ENCODE measurements at places on chromosomes 1 and 21.

DNA sequence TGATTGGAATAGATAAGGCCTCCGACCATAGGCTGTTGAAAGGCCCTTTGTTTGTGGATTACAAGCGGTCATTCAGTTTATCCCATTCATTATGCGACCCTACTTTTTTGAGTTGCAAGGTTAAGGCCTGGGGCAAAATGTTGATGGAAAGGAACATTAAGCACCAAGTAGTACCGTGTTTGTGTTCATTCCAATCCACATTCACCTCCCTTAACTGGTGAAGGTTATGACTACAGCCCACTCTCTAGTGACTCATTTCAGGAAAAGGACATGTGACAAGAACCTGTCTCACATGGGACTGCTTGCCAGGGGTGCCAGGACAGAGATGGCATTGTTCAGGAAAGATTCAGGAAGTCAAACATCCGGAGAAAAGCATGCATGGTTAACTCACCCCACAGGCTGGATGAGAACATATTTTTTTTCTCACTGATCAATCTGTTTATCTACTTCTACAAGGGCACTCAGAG lies 81.6 kb downstream of the CD58 start:
- peak; percentile 83 for DNase-seq

GRCh38 chr21:36994501-36995158 lies 11.9 kb upstream of the RIPPLY3 start:
- no peak for DNase-seq

GRCh38 chr1:225481738-225482137 lies 53.9 kb upstream of the LBR start:
- DNase-seq, result no peak

DNA sequence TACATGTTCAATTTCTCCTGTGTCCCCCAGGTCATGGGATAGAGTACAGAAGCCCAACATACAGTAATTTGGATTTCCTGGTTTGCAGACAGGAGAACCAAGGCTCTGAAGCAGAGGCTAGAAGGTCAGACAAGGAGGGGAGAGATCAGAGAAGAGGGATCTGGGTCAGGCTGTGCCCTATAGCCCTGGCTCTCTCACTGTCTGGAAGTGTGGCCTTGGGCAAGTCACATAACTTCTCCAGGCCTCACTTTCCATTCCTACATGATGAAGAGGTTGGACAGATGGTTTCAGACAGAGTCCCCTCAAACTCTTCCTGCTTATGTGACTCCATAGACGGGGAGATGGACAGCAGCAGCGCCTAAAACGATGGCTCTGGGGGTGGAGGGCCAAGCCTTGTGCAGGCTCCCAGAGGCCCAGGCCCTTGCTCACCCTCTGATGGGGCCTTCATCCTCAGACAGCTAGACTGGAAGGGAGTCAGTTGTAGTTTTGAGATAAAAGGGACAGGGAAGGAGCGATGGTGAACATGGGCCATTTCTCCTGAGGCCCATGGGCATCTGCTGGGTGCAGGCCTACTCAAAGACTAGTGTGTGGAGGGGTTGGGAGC lies 2.9 kb downstream of the TRIM62 start:
- no peak for DNase-seq

DNA sequence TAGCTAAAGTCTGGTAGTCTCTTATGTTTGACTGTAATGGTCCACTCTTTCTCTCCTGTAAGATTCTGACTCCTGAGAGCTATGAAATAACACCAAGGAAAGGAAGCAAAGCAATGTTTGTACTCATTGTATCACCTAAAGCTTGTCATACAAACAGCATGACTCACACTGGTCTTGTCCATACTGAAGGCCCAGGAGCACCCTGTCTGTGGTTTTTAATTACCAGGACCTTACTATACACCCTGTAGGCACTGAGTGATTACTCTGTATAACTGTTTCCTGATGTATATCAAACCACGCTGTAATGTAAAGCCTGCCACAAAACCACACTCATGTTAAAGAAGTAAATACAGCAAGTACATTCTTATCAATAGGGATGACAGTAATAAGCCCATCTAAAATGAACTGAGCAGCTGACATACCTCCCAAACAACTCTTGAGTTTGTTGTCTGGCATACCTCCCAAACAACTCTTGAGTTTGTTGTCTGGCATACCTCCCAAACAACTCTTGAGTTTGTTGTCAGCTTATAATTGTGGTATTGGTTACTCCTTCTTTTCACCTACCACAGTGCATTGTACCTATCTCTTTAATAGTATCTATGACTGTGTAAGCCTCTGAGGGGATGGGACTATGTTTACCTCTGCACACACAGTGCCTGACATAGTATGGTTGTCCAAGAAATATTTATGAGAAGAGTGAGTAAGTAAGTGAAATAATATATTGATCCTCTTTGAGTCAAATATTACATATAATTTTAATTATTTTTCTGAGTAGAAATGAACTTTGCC lies 11.6 kb upstream of the TNFSF18 start:
- DNase-seq, result peak; percentile 93

DNA sequence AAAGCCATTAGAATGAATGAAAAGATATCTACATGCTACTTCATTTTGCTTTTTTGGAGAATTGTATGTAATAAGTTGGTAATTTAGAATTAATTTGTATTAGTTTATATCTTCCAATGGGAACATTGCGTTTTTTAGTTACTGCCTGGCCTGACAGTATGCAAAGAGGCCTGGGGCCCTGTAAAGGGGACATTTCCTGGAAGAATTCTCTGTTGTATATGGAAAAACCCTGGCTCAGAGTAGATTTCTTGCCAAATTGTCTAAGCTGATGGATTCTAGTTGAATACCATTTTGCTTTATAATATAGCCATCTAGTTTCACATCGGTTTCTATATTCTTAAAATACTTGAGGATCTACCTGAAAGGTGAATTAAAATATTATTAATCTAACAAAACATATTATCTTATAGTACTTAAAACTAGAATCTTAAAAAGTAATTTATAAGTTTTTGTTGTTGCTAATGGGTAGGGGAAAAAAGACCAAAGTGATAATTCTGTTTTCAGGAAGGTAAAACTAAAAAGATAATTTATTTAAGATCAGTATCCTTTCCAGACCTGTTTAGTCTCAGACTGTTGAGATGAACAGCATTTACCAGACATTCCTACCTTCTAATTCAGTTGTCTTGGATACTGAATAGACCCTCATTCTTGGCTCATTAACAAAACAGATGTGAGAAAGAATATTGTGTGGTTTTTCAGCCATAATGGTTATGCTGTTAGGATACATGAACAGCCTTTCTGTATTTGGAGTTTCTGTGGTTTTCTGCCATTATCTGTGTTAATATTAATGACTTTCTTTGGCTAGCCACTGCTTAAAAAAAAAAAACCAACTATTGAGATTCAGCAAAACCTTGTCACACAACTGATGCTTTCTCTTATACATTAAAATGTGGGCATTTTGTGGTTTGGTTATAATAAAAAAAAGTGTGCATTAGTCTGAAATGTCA lies 4.8 kb downstream of the AGO3 start:
- no peak for DNase-seq

DNA sequence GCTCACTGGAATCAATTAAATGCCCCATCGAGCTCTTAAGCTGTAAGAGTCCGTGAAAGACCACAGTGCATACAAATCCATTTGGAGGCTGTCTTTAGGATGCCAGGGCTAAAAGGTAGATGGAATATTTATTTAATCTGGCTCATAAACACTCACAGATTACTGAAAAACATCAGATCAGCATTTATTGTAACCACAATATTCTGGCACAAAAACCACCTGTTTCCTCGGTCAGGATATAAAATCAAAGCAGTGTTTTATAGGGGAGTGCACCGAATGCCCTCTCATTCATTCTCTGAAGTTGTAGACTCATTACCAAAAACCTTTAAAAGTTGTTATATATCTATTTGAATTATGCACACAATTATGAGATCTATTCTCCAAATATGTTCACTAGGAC lies 500.9 kb downstream of the NEGR1 start:
- DNase-seq, result no peak

- no peak for DNase-seq
Observed at GRCh38 chr1:151723726-151724370, 2.5 kb downstream of the RIIAD1 start.

- DNase-seq, result peak; percentile 53
Observed at GRCh38 chr1:11321656-11322491, 48.9 kb downstream of the UBIAD1 start.

DNA sequence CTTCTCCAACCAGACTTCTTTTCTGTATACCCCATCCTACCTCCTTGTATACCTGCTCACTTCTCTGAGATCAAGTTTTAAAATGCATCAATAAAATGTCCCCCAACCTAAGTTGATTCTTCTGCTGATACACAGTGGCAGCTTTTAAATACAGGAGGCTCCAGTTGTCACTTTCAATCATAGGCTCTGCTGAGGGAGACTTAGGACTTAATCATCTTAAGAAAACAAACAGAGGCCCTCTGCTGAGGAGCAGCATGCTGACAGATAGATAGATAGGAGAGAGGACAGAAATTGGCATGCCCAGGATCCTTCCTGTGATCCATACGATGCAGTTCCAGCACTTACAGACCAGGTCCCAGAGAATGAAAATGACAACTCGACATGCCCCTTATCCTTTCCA lies 311.0 kb upstream of the PROX1 start:
- DNase-seq, result no peak

- DNase-seq, result peak; percentile 90
Observed at GRCh38 chr1:229440851-229441537, 7.1 kb upstream of the ACTA1 start.

All from A172 (cell line).